Heart left ventricle (tissue), 16 donors: ENCODE measurements at places on chromosomes 13 and 19. TPM values are rescaled to one million over a fixed set of nuclear protein-coding genes. Genes with fewer than 3 reads are reported as not detected.

- H3K4me3 ChIP-seq, result no peak overlapping the region
- no peaks in the 10 kb centered on the region for H3K4me1 ChIP-seq
- peaks cover 27% of the 10 kb centered on the region for H3K27me3 ChIP-seq
- no peak overlapping the region for H3K27ac ChIP-seq
Measured at GRCh38 chr13:50838701-50839100, 4.8 kb downstream of the DLEU7 start.

GRCh38 chr13:30442926-30443325, 20.6 kb downstream of the UBE2L5 start:
- H3K4me3 ChIP-seq, result no peak overlapping the region
- H3K27me3 ChIP-seq, result no peaks in the 10 kb centered on the region
- no peak overlapping the region for H3K27ac ChIP-seq
- no peak for DNase-seq
- peaks cover 5% of the 10 kb centered on the region for H3K4me1 ChIP-seq
- H3K36me3 ChIP-seq, result no peaks in the 10 kb centered on the region

DNA sequence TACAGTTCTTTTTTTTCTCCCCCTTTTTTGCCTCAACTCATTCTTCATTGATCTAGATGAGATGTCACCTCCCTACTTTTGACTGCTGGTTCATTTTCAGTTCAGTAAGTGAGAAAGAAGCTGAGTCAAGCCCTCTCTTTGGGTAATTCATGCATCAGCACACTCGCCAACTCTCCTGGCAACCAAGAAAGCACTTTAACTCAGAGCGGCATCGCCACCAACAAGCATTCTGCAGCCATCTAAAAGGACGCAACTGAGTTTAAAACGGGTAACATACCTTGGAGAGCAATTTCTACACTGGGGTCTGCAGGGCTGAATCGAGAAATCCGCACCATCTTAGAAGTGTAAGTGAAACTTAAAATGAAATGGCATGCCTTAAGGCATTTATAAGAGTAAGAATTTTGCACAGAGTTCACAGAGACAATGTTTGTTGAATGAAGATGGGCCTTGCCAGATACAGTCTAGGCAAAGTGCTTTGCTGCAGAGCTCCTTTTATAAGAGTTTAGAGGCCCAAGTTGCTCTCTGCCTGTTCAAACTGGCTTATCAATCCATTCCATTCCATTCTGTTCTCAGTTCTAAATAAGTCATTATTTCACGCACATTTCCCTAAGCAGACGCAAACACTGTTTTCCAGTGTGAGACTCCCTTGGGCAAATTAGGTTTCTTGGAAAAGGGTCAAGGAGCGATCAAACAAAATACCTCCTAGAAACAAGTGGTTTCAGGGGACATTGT, 338.0 kb downstream of the ENOX1 start:
- no peak for DNase-seq
- no peaks in the 10 kb centered on the region for H3K36me3 ChIP-seq
- H3K4me3 ChIP-seq, result no peak overlapping the region
- H3K27me3 ChIP-seq, result no peaks in the 10 kb centered on the region

Gene KIR2DL3
- 0.37 TPM for total RNA-seq

- peaks cover 44% of the 10 kb centered on the region for H3K4me1 ChIP-seq
- no peaks in the 10 kb centered on the region for H3K27me3 ChIP-seq
- H3K27ac ChIP-seq, result peak overlapping the region; percentile 78
- DNase-seq, result no peak
- H3K4me3 ChIP-seq, result no peak overlapping the region
- H3K36me3 ChIP-seq, result peaks cover 57% of the 10 kb centered on the region
Measured at GRCh38 chr13:113548171-113548641, 36.3 kb upstream of the TFDP1 start.

Gene NPAS1
- total RNA-seq, result not detected

Gene SIGLEC8
- not detected for total RNA-seq

DNA sequence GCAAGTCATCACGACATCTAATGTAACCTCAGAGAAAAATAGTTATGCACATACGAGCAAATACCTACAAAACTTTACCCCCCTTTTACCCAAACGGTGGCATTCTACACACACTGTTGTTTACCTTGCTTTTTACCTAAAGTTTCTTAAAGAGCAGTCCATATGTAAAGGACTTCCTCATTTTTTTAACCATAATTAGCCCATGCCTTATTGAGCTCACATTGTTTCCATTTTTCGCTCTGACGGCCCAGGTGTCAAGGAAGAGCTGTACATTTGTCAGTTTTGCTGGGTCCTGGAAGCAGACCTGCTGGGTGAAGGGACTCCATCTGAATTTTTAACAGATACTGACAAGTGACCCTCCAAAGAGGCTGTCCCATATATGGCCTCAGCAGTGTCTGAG, 89.4 kb downstream of the STK24 start:
- DNase-seq, result no peak
- H3K27me3 ChIP-seq, result no peaks in the 10 kb centered on the region
- no peaks in the 10 kb centered on the region for H3K36me3 ChIP-seq
- no peak overlapping the region for H3K27ac ChIP-seq
- H3K4me3 ChIP-seq, result no peak overlapping the region

DNA sequence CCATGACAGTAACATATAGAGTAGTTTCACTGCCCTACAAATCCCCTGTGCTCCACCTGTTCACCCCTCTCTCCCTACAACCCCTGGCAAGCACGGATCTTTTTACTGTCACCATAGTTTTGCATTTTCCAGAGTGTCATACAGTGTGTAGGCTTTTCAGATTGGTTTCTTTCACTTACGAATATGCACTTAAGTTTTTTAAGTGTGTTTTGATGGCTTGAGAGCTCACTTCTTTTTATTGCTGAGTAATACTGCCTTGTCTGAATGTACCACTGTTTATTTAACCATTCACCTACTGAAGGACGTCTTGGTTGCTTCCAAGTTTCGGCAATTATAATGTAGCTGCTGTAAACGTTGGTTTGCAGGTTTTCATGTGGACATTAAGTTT, 175.1 kb downstream of the ITGBL1 start:
- peak overlapping the region; percentile 46 for H3K4me3 ChIP-seq
- H3K27ac ChIP-seq, result peak overlapping the region; percentile 23
- no peaks in the 10 kb centered on the region for H3K27me3 ChIP-seq
- no peaks in the 10 kb centered on the region for H3K36me3 ChIP-seq

DNA sequence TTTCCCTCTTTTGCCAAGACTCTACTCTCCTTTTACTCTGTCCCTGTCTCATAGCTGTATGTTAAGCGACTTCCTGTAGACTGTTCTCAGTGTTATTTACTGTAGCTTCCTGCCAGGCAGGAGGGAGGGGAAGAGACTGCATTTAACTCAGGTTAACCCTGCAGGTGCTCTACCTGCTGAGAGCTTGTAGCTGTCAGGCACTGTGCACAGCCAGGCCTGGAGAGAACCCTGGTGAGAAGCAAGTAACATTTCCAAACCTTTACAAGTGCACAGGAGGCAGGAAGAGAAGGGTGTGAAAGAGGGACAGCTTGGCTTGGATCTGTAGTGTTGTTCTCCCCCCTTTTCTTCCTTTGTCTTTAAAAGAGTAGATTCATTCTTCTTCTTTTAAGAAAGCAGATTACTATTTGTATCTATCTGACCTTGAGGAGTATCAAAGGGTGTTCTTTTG, 167.1 kb downstream of the LMO7 start:
- H3K36me3 ChIP-seq, result no peaks in the 10 kb centered on the region
- no peaks in the 10 kb centered on the region for H3K27me3 ChIP-seq
- no peak for DNase-seq
- peaks cover 7% of the 10 kb centered on the region for H3K4me1 ChIP-seq
- peak overlapping the region; percentile 82 for H3K27ac ChIP-seq
- H3K4me3 ChIP-seq, result no peak overlapping the region

- H3K27ac ChIP-seq, result no peak overlapping the region
- no peak for DNase-seq
- no peaks in the 10 kb centered on the region for H3K36me3 ChIP-seq
- no peaks in the 10 kb centered on the region for H3K27me3 ChIP-seq
- no peak overlapping the region for H3K4me3 ChIP-seq
Measured at GRCh38 chr13:34967851-34968562, 25.9 kb downstream of the NBEA start.

DNA sequence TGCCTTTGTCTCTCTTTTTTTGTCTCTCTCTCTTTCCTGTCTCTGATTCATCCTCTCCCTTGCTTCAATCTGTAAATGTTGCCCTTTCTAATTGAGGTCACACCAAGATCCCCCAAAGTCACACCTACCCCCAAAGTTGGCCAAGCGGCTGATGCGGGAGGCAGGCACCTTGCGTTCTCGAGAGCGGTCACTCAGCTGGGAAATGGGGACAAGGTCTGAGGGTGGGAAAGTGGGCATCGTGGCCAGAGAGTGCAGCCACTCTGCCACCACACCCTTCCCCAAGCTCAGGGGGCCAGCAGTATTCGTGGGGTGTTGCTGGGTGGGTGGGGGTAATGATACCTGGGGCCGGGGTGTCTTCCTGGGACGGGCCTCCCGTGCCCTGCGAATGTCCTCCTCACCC, 2.7 kb downstream of the COQ8B start:
- peaks cover 42% of the 10 kb centered on the region for H3K36me3 ChIP-seq
- peak; percentile 38 for DNase-seq
- peak overlapping the region; percentile 86 for H3K4me3 ChIP-seq
- peaks cover 9% of the 10 kb centered on the region for H3K4me1 ChIP-seq
- no peaks in the 10 kb centered on the region for H3K27me3 ChIP-seq
